Nephron progenitor cell (in vitro differentiated cells): ENCODE measurements at places on chromosomes 2 and 18.

GRCh38 chr2:177740700-177741099 is 331.9 kb downstream of the PDE11A start:
- no peak for DNase-seq

DNA sequence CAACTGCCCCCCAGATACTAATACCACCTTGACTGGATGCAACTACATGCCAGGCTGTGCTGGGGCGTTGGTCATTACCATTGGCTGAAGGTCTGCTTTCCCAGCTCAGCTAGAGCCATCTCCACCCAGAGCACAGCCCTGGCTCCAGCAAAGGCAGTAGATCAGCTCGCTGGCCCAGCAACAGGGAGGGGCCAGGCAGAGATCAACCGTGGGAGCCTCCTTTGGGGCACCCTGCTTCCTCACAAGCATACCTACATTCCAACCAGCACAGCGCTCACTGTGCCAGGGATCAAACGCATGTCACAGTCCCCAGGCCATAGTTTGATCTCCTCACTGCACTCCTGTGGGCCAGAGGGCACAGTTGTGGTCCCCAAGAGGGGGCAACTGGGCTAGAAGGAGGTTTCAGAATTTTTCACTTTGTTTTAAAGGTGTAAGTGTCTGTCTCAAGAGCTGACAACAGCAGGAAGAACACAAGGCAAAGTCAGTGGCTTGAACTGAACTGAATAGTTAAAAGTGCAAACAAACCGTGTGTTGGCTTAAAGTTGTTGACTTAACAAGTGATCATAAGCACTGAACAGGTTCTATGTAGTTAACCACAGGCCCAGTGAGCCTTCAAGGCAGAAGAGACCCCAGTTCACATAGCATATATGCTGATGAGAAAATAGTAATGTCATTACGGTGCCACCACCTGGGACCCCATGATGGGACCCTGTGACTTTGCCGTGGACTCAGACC is 70.1 kb upstream of the BZW1 start:
- no peak for DNase-seq

GRCh38 chr2:33384599-33384961 is 91.9 kb upstream of the RASGRP3 start:
- no peak for DNase-seq

DNA sequence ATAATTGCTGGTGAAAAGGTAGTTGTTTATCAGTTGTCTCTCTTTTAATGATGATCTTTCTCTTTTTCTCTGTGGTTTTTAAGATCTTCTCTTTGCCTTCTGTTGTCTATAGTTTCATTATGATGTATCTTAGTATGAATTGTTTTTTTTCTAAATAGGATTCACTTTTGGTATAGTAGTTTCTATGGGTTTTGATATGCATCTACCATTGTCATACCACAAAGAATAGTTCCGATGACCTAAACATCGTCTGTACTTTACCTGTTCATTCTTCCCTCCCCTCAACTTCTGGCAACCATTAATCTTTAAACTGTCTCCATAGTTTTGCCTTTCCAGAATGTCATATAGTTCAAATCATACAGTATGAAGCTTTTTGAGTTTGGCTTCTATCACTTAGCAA is 19.6 kb downstream of the RDH14 start:
- no peak for DNase-seq

GRCh38 chr2:28587526-28588291 is 91.8 kb downstream of the PLB1 start:
- no peak for DNase-seq
